ENCODE measurements at places on chromosomes 4 and X.

GRCh38 chr4:153222707-153223426, 18.6 kb downstream of the TRIM2 start:
- DNase-seq: peak; percentile 8

DNA sequence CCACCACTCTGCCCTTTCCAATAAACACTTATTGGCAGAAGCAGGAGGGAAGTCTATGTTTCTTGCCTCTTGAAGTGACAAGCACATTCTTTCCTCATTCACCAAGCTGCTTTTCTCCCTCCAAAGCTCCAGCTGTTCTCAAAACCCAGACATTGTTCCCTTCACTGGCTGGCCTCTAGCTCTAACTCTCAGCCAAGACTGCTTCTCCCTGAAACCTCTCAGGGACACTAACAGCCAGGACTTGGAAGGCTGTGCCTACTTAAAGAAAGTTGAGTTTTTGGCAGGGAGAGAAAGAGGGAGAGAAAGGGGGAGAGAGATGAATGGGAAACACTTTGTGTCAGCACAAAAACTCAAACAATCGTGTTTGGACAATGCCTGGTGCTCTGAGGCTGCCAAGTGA, 99.5 kb downstream of the COX18 start:
- no peak for DNase-seq

DNA sequence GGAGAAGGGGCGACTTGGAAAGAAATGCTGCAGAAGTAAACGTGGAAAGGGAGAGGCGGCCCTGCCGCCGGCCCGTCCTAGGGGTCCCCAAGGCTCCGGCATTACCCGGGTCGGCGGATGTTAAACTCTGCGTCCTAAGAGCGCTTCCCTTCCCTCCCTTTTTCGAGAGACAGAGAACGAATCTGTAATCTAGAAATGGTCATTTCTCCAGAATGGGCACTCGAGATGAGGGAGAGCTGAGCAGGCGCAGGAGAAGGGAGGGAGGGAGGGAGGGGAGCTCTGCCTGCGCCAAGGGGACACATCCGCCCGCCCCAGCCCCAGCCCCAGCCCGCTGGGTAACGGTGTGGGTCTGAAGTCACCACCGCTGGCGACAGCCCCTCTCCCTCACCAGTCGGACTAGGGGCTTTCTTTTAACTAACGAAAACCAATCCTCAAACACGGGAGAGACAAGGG, 1.7 kb downstream of the HCFC1 start:
- no peak for DNase-seq

GRCh38 chrX:46953597-46953996, 41.4 kb downstream of the JADE3 start:
- DNase-seq: no peak

DNA sequence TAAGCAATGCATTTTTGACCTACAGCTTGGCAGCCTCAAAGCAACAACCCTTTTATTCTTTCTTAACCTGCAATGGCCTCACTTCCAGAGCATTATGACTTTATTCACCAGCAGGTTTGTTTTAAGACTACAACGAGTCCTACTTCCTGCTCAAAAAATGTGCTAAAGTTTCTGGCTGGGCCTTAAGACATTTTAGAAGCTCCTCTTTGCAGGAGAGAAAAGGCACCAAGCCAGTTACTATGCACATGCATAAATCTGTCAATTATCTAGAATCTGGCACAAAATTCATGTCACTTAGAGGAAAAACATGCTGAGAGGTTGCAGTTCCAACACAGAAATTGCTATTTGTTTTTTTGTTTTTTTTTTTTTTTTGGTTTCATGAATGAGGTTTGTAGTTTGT, 223.0 kb upstream of the EPHA5 start:
- DNase-seq: no peak

GRCh38 chrX:3271834-3272186, 74.6 kb downstream of the MXRA5 start:
- no peak for DNase-seq

- peak; percentile 43 for DNase-seq
Observed at GRCh38 chrX:40871385-40872082, 136.2 kb upstream of the MED14 start.

DNA sequence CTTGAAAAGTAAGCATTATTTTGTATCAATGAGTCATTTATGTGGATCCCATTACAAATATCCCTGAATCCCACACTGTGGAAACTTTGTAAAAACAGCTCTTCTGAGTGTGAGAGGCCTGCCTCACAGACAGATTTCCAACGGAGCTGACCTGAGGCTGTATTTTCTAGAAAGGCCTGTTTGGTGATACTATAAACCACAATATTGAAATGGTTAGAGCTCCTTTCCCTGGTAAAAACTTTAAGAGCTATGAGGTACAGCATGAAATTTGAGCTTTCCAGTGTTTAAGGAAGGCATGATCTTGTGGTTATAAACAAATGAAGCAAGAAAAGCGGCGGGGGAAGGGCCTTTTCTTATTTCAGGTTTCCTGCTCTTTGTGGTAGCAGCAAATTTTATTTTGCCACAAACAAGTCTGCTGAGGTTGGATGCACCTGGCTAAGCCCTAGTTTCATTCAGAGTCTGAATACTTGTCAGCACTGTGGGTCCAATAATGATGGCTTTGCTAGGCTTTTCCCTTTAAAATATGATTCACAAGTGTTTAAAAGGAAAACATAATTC, 86.8 kb upstream of the ETNPPL start:
- no peak for DNase-seq

- DNase-seq: no peak
Observed at GRCh38 chrX:66004928-66005829, 34.7 kb downstream of the VSIG4 start.

GRCh38 chrX:19350941-19351384, 7.2 kb downstream of the PDHA1 start:
- DNase-seq: peak; percentile 66

GRCh38 chr4:71855944-71856343, 72.1 kb upstream of the GC start:
- DNase-seq: no peak

All from inflammatory macrophage treated with lipopolysaccharide for 1 hour (primary cell).